ENCODE measurements at places on chromosomes 4 and X. TPM values are rescaled to one million over a fixed set of nuclear protein-coding genes. Genes with fewer than 3 reads are reported as not detected.

GPR50 gene
- total RNA-seq, result not detected

RPS6KA6 gene
- total RNA-seq, result 8.5 TPM

GABRG1 gene
- not detected for total RNA-seq

ZXDB gene
- 18.5 TPM for total RNA-seq

PHF8 gene
- 21.5 TPM for total RNA-seq

ATOH1 gene
- total RNA-seq, result not detected

GATA1 gene
- not detected for total RNA-seq

NOX1 gene
- not detected for total RNA-seq

UGT2B15 gene
- not detected for total RNA-seq

ADH1B gene
- not detected for total RNA-seq

SPP1 gene
- total RNA-seq, result not detected

MGAT4D gene
- not detected for total RNA-seq

KIAA1210 gene
- total RNA-seq, result not detected

MAGEB4 gene
- total RNA-seq, result not detected

KCNIP4 gene
- total RNA-seq, result 0.34 TPM

BDH2 gene
- total RNA-seq, result 13.3 TPM

PRR27 gene
- total RNA-seq, result not detected

CTAG1A gene
- not detected for total RNA-seq

GPC4 gene
- 0.34 TPM for total RNA-seq

TEX13D gene
- total RNA-seq, result not detected

PNMA5 gene
- total RNA-seq, result not detected

POU3F4 gene
- total RNA-seq, result not detected

AIMP1 gene
- 23.9 TPM for total RNA-seq

UGT2B17 gene
- total RNA-seq, result under 0.01 TPM

TLR1 gene
- total RNA-seq, result 0.78 TPM

VCX3B gene
- total RNA-seq, result not detected

GPRASP3 gene
- 5.2 TPM for total RNA-seq

ARHGAP6 gene
- total RNA-seq, result not detected

RNF212 gene
- total RNA-seq, result 0.71 TPM

HMX1 gene
- not detected for total RNA-seq

MAGEB10 gene
- not detected for total RNA-seq

PABPC1L2B gene
- not detected for total RNA-seq

RIBC1 gene
- total RNA-seq, result 0.50 TPM

BOD1L1 gene
- total RNA-seq, result 57.5 TPM

MAGEE1 gene
- total RNA-seq, result 0.34 TPM

TIMM17B gene
- 22.4 TPM for total RNA-seq

TXK gene
- 0.34 TPM for total RNA-seq

SGMS2 gene
- 126 TPM for total RNA-seq

PCDH18 gene
- total RNA-seq, result 0.21 TPM

STBD1 gene
- 8.9 TPM for total RNA-seq

L1CAM gene
- total RNA-seq, result 2.1 TPM

SHROOM4 gene
- total RNA-seq, result 2.8 TPM

ERAS gene
- total RNA-seq, result not detected

SHOX gene
- total RNA-seq, result not detected

All from nasal cavity respiratory epithelium epithelial cell of viscerocranial mucosa (primary cell).